ENCODE measurements at places on chromosomes 1 and 21.

GRCh38 chr1:205377355-205377754 is 20.6 kb upstream of the KLHDC8A start:
- no peak for DNase-seq

DNA sequence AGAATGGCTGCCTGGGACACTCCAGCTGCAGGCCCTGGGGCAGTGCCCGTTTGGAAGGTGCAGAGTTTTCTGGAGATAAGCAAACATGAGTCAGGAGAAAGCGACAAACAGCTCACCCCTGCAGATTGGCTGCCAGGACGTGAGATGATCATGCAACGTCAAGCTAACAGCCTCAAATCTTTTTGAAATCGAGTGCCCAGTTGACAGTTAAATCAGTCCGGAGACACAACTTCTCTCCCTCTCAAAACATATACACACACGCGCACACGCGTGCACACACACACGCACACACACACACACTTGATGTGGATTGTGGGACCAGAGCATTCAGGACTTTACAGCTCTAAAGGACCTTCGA is 49.4 kb downstream of the TENT5C start:
- DNase-seq, result no peak

DNA sequence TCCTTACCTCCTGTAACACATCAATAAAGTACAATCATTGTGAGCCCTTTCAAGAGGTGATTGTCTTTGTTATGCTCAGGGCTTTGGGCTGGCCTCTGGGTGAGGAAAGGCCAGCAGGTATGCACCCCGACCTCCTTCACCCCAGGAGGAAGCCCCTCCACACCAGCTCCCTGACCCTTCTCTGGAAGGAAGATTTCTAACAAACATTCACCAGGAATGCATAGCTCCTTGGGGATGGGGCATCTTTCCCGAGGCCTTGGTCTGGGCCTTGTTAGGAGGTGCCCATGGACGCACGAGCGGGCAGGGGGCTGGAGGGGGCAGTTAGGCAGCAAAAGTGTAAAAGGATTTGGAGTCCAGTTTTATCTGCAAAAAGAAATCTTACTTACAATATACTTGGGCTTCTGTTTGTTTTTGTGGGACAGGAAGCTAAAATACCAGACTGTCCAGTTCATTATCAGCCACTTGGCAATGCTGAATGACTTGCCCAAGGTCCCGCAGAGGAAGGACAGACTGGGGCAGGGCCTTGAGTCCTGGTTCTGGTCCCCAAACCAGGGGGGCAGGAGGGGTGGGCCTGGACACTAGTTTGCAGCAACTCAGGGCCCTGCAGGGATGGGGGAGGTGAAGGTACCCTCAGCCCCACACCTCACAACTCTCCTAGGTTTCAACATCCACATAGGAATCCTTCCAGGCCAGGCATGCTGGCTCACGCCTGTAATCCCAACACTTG is 10.1 kb downstream of the ZC3H12A start:
- no peak for DNase-seq

- DNase-seq, result no peak
Observed at GRCh38 chr1:168141871-168142385, 5.2 kb upstream of the GPR161 start.

- DNase-seq, result no peak
Observed at GRCh38 chr1:108141621-108142020, 58.5 kb downstream of the SLC25A24 start.

DNA sequence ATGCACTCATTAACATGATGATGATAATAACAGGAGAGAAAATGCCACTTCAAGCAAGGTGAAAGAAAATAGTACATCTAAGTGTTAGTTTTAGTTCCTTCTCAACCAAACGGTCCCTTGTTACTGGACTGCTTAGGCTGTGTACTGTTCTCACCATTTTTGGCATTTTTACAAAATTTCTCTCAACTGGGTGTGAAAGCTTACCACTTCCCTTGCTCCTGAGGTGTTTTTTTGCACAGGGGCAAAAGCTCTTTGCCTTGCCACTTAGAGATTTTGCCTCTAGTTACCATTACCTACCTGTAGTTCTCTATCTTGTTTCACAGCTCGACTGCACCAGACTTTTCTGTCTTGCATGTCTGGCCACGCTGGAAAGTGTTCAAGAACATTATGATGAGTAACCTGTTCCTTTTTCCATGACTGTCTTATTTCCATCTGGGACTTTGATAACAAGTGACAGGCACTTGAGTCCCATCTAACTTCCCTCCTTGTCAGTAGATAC is 10.7 kb downstream of the NEK7 start:
- DNase-seq, result no peak

DNA sequence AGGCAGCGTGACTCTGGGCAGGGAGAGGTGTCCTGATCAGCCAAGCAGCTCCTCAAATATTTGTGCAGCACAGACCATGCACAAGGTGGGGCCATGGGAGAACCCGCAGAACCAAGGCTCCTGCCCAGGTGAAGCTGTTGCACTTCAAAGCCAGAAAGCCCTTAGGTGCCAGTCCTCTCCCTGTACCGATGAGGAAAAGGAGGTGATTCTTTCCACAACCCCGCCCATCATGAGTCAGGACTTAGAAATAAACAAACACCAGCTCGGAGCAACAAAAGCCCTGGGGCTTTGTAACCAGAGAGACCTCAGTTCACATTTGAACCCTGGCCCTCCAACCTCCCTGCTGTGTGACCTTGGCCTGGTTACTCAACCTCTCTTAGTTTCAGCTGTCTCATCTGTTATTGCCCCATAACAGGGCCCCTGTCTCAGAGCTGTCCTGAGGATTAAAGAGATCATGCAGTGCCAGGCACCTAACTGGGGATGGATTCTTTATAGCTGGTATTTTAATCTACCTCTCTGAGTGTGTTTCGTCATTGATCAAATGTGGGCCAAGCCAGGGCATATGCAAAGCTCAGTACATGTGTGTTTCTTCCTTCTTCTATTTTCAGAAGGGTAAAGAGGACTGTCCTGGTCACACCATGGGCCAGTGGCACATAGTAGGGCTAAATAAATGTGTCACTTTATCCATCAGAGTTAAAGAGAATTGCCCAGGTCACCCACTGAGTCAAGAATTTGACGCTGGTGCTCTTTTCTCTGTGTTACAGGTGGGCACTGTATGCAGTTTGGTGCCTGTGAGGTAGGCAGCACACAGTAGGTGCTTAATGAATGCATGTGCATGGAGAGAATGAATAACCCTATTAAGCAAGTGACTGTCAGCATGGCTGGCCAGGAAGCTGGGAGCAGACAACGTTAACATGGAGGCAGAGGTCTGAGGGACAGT is 1.4 kb downstream of the LDLRAD1 start:
- no peak for DNase-seq

- no peak for DNase-seq
Observed at GRCh38 chr1:160707236-160708064, 4.2 kb downstream of the CD48 start.

GRCh38 chr1:194658090-194658439 is 1471.7 kb upstream of the B3GALT2 start:
- no peak for DNase-seq

GRCh38 chr1:67745875-67746698 is 61.1 kb downstream of the GADD45A start:
- DNase-seq, result no peak

- no peak for DNase-seq
Observed at GRCh38 chr1:36166938-36167905, 11.3 kb downstream of the MAP7D1 start.

- DNase-seq, result no peak
Observed at GRCh38 chr1:25074351-25075227, 144.5 kb upstream of the RUNX3 start.

DNA sequence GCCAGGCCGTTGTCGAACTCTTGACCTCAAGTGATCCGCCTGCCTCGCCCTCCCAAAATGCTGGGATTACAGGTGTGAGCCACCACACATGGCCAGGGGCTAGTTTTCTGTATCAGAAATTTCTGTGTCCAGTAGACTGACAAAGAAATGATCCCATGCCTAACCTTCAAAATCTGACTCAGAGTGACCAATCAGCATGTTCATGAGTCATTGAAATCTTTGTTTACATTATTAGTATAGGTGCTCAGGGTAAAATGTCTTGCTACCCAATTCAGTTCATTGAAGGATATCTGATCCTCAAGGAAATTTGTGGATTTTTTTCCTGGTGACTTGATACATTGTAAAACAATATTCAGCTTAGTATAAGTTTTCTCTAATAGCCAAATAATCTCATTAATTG is 11.0 kb upstream of the LDLRAD2 start:
- no peak for DNase-seq

DNA sequence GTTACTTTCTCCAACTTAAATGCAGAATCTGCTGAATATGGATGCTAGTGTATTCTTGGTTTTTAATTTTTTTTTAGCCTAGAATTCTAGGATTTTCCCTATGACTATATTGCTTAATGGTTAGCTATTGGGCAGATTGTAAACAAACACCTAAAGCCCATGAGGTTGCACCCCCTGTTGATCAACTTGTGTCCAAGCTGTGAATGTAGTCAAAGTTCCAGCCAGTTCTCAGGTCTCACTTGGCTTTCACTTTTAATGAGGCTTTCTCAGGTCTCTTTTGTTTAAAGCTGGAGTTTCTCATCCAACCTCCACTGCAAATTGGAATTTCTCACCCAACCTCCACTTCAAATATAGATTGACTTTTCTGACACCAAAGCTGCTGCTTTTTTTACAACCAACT is 35.9 kb downstream of the FCER1A start:
- DNase-seq, result no peak

DNA sequence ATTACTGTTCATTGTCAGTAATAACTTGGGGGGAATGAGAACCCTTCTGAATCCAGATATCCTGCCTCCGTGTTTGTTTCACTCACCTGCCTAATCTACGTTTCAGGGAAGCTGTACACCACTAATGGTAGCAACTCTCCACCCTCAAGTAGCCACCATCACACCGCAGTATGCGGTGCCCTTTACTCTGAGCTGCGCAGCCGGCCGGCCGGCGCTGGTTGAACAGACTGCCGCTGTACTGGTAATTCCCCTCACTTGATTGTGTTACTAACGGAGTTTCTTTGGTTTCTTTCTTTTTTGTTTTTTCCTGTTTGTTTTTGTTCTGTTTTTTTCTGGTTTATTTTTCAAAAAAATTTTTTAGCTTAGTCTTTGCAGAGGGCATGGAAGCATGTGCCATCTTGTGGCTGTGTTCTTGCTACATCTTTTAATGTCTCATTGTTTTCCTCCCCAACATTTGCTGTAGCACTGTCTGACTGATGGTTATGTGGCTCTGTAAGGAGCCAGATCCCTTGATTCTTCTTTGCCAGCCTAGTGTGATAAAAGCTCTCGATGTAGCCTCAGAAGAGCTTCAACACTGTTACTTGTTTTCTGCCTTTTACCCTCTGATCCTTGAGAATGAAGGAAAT is 15.9 kb upstream of the OLFML3 start:
- DNase-seq, result no peak
